ENCODE measurements at places on chromosomes 11 and 22. TPM values are rescaled to one million over a fixed set of nuclear protein-coding genes. Genes with fewer than 3 reads are reported as not detected.

DNA sequence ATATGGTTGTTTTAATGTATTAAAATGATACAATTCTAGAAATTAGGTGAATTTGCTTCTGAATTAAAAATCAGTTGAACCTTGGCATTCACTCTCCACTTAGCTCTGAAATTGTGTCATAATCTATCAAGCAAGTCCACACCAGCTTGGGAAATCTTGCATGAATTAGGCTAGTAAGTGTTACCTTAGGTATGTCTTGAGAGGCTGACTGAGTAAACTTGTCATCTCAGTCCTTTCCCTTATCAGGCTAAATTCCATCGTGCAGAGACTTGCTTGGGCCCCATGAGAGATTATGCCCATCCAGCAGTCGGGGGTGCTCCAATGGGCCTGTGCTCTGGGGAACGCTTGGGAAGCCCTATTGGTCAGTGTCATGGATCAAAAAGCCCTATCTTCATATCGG lies 33.9 kb upstream of the ST14 start:
- H3K27me3 ChIP-seq, result peaks cover 1% of the 10 kb centered on the region
- DNase-seq, result no peak
- H3K4me3 ChIP-seq, result no peak overlapping the region
- H3K36me3 ChIP-seq, result peaks cover 30% of the 10 kb centered on the region

DNA sequence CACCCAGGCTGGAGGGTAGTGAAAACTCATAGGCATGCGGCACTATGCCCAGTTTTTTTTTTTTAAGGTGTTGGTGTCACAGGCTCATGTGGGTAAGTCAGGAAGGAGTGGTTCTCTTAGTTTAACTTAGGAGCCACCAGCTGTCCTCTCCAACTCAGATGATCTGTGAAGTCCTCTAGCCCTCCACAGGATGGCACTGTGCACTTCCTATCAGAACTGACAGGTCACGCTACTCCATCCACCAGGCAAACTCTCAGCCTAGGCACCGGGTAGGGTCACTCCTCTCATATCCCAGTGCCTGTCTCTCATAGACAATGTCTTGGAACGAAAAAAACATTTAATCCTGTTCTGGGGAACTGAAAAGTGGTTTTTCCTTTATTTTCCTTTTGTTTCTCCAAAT lies 16.5 kb downstream of the NAP1L4 start:
- peak overlapping the region; percentile 74 for H3K27ac ChIP-seq
- no peaks in the 10 kb centered on the region for H3K27me3 ChIP-seq
- H3K4me1 ChIP-seq, result peaks cover 24% of the 10 kb centered on the region

DNA sequence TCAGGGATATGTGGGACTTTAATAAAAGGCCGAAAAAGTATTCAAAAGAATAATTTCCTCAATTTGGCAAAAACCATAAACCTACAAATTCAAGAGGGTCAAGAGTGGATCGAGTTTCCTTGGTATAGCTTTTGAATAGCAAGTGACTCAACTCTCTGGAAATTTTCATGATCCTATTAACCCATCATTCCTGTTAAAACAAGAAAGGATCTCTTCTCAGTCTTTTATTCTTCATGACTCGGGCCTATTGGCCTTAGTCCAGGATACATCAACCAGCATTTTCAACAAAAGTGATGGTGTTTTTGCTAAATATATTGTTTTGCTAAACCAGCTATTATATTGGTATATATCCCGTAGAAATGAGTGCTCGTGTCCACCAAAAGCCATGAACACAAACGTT lies 110.3 kb downstream of the ATXN10 start:
- no peaks in the 10 kb centered on the region for H3K4me1 ChIP-seq
- H3K27me3 ChIP-seq, result no peaks in the 10 kb centered on the region
- H3K4me3 ChIP-seq, result no peak overlapping the region
- peaks cover 3% of the 10 kb centered on the region for H3K36me3 ChIP-seq

GRCh38 chr11:104523611-104524010 lies 359.7 kb upstream of the PDGFD start:
- peaks cover 1% of the 10 kb centered on the region for H3K27me3 ChIP-seq
- H3K36me3 ChIP-seq, result no peaks in the 10 kb centered on the region
- H3K4me1 ChIP-seq, result no peaks in the 10 kb centered on the region
- DNase-seq, result no peak

GRCh38 chr11:67273260-67273990 lies 7.2 kb downstream of the GRK2 start:
- H3K27ac ChIP-seq, result peak overlapping the region; percentile 97
- no peak for DNase-seq
- peaks cover 58% of the 10 kb centered on the region for H3K36me3 ChIP-seq

DNA sequence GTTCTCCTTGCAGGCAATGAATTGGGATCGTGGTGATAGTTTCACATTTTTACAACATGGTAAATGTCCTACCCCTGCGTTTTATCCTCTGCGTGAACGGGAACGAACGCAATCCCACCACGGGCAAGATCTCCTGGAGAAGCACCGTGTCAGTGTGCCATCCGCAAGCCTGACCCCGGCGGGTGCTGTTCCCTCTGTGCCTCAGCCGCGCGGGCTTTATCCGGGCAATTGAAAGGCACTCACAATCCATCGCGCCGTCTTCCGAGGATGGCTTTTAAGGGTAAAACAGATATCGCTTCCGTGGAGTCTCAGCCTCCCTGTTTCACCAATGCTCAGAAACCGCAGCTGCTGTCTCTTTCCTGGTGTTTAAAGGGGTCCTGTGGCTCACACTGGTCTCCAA lies 1387.5 kb downstream of the BRD1 start:
- no peak overlapping the region for H3K27ac ChIP-seq
- no peaks in the 10 kb centered on the region for H3K36me3 ChIP-seq
- no peaks in the 10 kb centered on the region for H3K27me3 ChIP-seq
- no peak for DNase-seq
- no peak overlapping the region for H3K4me3 ChIP-seq
- H3K4me1 ChIP-seq, result no peaks in the 10 kb centered on the region

- H3K27ac ChIP-seq, result peak overlapping the region; percentile 48
- DNase-seq, result no peak
- H3K36me3 ChIP-seq, result no peaks in the 10 kb centered on the region
- H3K27me3 ChIP-seq, result peaks cover 2% of the 10 kb centered on the region
- H3K4me3 ChIP-seq, result no peak overlapping the region
Measured at GRCh38 chr11:111445586-111445985, 66.5 kb upstream of the POU2AF1 start.

GRCh38 chr11:121154486-121155314 lies 53.7 kb downstream of the TECTA start:
- no peak overlapping the region for H3K27ac ChIP-seq
- H3K36me3 ChIP-seq, result no peaks in the 10 kb centered on the region
- H3K4me3 ChIP-seq, result no peak overlapping the region
- no peaks in the 10 kb centered on the region for H3K4me1 ChIP-seq

DNA sequence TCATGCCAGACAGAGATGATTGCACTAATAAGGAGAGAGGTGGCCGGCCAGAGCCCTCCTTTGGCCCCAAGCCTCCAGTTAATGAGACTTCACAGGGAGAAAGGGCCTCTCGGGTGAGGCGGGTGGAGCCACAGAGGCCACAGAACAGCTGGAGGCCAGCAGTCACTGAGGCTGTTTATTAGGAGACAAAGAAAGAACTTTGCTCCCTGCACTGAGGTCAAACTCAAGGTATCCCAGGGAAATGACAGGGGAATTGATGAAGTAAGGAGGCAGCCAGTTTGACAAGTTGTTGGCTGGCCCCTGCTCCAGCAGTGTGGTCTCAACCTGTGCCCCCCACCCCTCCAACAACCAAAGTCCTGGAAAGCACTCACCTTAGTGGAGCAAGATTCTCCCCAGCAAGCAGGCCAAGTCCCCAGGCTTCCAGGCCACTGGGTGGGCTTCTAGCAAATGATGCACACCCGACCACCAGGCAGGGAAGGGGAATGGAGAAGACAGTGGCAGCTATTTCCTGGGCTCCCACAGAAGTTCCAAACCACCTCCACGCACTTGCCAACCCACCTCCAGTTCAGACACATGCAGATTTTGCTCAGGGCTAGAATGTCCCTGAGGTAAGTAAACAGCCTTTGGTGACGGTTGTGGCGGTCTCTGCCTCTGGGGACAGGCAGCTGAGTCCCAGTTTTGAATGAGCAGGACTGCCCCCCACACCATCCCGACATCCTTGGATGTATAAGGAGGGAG lies 53.2 kb downstream of the RPUSD4 start:
- no peak for DNase-seq
- H3K4me3 ChIP-seq, result no peak overlapping the region
- H3K27ac ChIP-seq, result no peak overlapping the region
- H3K27me3 ChIP-seq, result no peaks in the 10 kb centered on the region
- H3K36me3 ChIP-seq, result no peaks in the 10 kb centered on the region

- H3K27me3 ChIP-seq, result peaks cover 50% of the 10 kb centered on the region
- peak overlapping the region; percentile 49 for H3K27ac ChIP-seq
- peaks cover 8% of the 10 kb centered on the region for H3K4me1 ChIP-seq
Measured at GRCh38 chr22:19720999-19721329, 2.4 kb upstream of the GP1BB start.

DNA sequence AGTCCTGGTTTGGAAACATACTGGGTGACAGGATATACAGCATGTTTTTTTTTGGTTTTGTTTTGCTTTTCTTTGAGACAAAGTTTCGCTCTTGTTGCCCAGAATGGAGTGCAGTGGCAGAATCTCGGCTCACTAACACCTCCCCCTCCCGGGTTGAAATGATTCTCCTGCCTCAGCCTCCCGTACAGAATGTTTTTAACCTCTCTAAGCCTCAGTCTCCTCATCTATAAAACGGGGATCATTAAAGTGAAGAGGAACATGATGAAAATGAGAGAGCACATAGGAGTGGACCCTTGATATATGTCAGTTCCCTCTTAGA lies 28.1 kb upstream of the SCARF2 start:
- no peak for DNase-seq
- H3K36me3 ChIP-seq, result peaks cover 25% of the 10 kb centered on the region
- no peaks in the 10 kb centered on the region for H3K27me3 ChIP-seq
- peak overlapping the region; percentile 51 for H3K27ac ChIP-seq
- H3K4me1 ChIP-seq, result peaks cover 41% of the 10 kb centered on the region

- peaks cover 6% of the 10 kb centered on the region for H3K27me3 ChIP-seq
- no peak overlapping the region for H3K27ac ChIP-seq
- H3K4me1 ChIP-seq, result peaks cover 9% of the 10 kb centered on the region
Measured at GRCh38 chr11:32313477-32313876, 121.9 kb downstream of the WT1 start.

- peaks cover 3% of the 10 kb centered on the region for H3K27me3 ChIP-seq
- H3K4me1 ChIP-seq, result no peaks in the 10 kb centered on the region
- H3K4me3 ChIP-seq, result no peak overlapping the region
- H3K27ac ChIP-seq, result no peak overlapping the region
- DNase-seq, result no peak
- H3K36me3 ChIP-seq, result no peaks in the 10 kb centered on the region
Measured at GRCh38 chr22:32333769-32334659, 23.7 kb upstream of the RFPL3 start.

DNA sequence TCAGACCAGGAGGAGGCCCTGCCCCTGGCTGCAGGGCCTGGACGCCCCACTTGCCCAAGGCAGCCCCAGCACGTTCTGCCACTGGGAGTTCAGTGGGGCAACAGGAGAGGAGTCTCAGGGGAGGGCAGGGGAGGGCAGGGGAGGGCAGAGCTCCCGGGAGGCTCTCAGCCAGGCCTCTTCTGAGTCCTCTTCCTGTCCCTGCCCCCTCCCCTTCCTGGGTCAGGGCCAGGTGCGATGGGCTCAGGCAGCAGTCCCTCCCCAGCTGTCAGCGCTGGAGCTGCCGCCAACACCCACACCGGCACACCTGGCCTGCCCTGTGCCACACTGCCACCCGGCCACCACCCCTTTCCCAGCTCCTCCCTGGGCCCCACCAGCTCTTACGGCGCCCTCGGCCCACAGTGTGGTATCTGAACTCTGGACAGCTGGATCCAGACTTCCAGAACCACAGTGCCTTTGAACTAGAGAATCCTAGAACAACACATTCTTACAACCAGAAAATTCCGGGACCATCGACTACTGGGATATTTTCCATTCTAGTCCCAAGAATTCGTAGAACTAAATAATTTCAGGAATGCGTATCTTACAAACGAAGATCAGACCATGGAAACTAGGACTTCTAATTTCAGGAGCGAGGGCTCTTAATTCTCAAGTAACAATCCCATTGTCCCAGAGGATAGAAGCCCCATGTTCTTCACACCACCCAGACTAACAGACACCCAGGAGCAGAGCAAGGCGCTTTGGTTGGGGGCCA lies 21.8 kb downstream of the RPL3 start:
- no peak overlapping the region for H3K4me3 ChIP-seq
- DNase-seq, result no peak
- peaks cover 25% of the 10 kb centered on the region for H3K27me3 ChIP-seq
- peaks cover 6% of the 10 kb centered on the region for H3K4me1 ChIP-seq

GRCh38 chr11:36478700-36479329 lies 31.3 kb downstream of the TRAF6 start:
- H3K4me3 ChIP-seq, result no peak overlapping the region
- peaks cover 12% of the 10 kb centered on the region for H3K36me3 ChIP-seq
- no peak overlapping the region for H3K27ac ChIP-seq
- H3K27me3 ChIP-seq, result no peaks in the 10 kb centered on the region

DNA sequence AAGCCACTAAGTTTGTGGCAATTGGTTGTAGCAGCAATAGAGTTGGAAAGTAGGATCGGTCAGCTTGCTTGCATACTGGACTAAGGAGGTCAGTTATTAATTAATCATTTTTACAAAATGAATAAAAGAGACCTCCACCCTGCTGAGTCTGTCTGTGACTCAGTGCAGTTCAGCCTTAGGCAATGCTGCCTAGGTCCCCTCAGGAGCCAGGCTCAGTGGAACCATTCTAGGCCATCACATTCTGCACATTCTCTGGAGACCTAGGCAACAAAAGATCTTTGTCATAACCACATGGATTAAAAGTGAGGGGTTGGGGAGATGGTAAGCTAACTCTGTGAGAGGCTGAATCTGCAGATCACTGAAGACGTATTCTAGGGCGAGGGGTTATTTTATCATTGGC lies 178.7 kb upstream of the CADM1 start:
- H3K4me3 ChIP-seq, result no peak overlapping the region
- H3K4me1 ChIP-seq, result no peaks in the 10 kb centered on the region
- no peaks in the 10 kb centered on the region for H3K27me3 ChIP-seq

Gene SORL1
- 28.4 TPM for total RNA-seq

Gene UBXN1
- total RNA-seq, result 121 TPM

Gene BRMS1
- 58.4 TPM for total RNA-seq

Gene TRPM5
- not detected for total RNA-seq

Gene TMEM121B
- 0.17 TPM for total RNA-seq

Gene DSCAML1
- total RNA-seq, result 0.02 TPM

Gene OR5B21
- total RNA-seq, result not detected

Gene EMID1
- total RNA-seq, result not detected

Gene FRMD8
- 46.7 TPM for total RNA-seq

Gene OVOL1
- total RNA-seq, result 0.07 TPM

Gene RIN1
- 1.1 TPM for total RNA-seq

Gene RAPSN
- total RNA-seq, result 0.42 TPM

Gene DPP3
- total RNA-seq, result 106 TPM

Gene VSTM5
- total RNA-seq, result not detected

Gene OR5AK2
- not detected for total RNA-seq
